ENCODE measurements at places on chromosomes 16 and 17.

- DNase-seq: no peak
These were observed 28.0 kb downstream of the CRHR1 start for GRCh38 chr17:45812102-45812501.

DNA sequence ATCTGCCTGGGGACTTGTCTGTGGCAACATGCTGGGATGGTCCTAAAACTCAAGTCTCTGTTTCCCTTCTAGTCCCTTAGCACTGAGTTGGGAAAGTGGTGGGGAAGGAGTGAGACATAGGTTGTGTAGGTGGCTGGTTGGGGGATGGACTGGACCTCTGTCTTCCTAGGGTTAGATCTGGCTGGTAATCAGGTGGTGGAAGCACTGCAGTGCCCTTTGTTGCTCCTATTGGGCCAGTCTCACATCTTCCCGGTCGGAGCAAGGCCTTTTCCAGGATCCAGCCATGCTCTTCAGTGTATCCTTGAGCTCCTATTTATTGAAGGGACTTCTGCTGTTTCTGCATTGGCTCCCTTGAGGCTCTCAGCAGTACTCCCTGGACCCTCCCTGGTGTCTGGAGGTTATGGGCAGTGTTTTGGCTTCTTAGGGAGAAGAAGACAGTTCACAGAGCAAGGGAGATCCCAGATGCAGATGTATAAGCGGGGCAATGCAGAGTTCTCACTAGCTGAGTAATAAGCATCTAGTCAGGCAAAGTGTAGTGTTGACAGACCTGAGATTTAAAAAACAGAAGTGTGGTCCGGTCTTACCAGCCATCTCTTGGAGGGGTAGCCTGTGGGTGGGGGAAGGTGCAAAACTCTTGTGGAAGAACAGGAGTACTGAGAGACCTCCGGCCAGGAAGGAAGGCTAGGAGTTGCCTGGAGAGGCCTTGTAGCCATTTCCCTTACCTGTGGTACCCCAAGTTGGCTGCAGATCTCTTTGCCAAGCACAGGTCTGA lies 1.3 kb upstream of the NUTF2 start:
- DNase-seq: no peak

DNA sequence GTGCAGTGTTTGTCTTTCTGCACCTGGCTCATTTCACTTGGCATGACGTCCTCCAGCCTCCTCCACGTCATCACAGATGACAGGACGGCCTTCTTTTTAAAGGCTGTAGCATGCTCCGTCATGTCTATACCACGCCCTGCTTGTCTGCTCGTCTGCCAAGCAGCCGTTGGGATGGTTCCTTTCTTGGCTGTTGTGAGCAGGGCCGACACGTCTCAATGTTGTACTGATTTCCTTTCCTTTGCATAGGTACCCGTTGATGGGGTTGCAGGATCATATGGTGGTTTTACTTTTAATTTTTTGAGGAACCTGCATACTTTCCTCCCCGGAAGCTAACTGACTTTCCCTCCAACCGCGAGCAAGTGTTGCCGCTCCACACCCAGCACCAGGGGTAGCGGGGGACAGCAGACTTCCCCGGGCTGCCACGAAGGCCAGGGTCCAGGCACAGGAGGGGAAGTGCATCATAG lies 212.2 kb upstream of the ZNF469 start:
- DNase-seq: no peak

- DNase-seq: no peak
These were observed 31.1 kb upstream of the CARMIL2 start for GRCh38 chr16:67613808-67614207.

- peak; percentile 82 for DNase-seq
These were observed at the start of gene ICAM2 for GRCh38 chr17:64020056-64020766. Gene ICAM2, minus strand, starts transcription at chr17:64020633. Its CDS starts 13,942 bp downstream, at chr17:64006691.

- no peak for DNase-seq
These were observed 33.2 kb downstream of the MAP2K6 start for GRCh38 chr17:69447726-69448125.

DNA sequence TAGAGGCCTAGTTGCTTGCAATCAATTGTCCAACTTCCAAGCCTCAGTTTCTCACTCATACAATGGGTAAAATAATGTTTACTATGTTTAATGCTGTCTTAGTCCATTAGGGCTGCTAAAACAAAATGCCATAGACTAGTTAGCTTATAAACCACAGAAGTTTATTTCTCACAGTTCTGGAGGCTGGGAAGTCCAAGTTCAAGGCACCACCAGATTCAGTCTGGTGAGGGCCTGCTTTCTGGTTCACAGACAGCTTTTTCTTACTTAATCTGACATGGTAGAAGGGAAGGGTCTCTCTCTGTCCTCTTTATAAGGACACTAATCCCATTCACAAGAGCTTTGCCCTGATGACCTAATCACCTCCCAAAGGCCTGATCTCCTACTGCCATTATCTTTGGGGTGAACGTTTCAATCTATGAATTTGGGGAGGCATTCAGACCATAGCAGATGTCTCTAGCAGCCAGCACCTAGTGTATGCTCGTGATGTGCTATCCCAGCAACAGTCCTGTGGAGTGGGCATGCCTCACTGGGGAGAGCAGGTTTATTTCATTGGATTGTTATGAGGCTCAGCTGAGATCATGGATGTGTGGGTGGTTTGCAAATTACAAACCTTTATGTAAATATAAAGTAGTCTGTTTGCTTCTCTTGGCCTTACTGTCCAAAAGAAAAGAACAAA lies 25.2 kb downstream of the YPEL2 start:
- no peak for DNase-seq

DNA sequence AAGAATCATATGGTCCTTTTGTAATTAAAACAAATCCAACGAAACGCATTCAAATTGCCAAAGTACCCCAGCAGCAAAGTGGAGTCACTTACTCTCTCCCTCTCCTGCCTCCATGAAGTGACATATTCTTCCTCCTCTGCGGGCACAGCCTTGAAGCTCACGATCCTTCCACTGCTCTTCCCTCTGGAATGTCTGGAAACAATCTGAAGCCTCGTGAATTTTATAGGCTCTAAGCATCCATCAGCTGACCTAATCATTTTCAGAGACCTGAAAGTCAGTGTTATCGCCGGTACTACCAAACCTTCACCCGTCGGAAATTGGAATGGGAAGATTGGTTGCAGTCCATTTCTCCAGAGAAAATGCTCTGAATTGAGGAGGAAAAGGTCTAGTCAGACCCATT lies 134.5 kb upstream of the FOXF1 start:
- no peak for DNase-seq

DNA sequence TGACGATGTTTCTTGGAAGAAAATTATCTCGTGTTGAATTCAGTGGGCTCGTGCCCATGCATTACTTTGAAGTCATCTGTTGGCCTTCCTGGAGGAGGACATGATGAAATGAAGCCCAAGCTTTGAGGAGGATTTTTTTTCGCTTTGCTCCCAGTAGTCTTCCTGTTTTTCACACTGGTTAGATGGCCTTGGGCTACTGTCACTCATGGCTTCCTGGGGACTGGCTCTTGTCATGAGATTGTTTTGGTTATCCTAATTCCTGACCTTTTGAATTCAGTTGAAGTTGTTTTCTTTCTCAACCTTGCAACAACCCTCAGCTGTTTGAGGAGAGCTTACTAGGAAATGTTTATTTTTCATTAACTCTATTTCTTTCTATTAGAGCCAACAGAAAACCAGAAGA lies 430.7 kb downstream of the HS3ST3B1 start:
- DNase-seq: no peak

DNA sequence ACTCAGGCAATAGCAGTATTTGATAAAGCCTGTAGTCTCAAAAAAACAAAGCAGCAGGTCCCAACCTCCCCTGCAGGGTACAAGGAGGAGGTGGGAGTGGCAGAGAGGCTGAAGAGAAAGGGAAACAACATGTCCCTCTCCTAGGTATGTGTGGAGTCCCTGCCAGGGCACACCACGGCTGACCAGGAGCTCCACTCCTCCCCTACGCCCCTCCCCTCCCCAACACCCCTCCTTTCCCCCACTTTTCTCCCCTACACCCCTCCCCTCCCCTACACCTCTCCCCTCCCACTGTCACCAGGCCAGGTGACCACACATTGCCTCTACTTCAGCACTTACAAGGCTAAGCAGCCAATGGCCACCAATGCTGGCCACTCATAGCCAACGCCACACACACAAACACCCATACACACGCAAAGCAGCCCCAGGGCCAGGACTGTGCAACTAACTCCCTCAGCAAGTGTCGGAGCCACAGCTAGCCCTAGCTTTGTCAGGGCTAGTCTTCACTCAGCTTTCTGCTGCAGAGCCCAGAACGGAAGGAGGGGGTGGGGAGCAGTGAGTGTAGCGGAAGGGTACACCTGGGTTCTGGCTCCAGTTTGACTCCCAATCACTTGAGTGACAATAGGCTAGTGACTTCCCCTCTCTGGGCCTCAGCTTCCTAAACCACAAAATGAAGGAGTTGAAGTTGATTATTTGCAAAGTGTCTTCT lies 8.2 kb downstream of the CAVIN1 start:
- no peak for DNase-seq

DNA sequence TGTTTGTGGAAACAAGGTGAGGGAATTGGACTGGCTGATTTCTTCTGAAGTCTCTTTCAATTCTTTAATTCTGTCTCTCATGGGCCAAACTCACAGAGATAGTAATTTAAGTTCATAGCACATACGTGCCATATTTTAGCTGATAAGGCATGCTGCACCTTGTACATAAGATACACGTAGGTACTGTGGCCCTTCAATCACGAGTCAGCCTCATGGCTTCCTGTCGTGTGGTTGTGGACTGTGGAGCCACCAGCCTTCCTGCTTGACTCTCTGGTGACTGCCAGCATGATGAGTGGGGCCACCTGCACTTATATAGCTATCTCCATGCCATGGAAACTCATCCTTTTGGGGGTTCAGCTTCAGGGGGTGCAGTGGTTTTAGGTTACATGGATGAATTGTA lies 25.1 kb downstream of the KSR1 start:
- DNase-seq: no peak

DNA sequence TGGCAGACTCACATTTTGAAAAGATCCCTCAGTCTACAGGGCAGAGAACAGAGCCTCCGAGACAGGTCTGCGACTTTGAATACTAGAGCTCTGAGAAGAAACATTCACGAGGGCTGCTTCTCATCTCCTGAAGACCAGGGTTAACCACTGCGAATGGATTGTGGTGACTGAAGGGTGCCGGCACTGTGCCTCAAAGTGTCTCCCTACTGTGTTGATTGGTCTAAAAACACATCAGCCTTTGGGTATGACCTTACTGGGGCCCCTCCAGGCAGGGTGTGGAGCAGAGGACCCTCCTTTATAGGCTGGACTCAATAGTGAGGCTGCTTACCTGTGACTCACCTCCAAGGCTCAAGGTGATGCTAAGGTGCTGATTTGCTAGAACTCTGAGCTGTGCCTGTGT lies 2.6 kb upstream of the LGALS9 start:
- no peak for DNase-seq

DNA sequence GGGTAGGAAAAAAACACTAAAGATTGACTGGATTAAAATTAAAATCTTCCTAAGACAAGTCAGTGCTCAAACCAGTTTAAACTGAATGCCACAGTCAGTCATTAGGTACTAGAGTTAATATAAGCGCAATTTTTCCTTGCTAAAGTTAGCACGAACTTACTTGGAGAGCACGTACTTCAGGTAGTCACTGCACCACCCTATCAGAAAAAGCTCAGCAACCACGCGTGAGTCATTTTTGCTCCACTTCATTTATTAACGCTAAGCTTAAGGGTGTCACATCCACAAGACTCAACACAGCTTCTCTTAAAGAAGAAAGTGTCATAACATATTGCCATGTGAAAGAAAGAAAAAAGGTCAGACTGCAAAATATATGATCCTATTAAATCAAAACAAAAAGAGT lies 53.1 kb downstream of the TEX2 start:
- DNase-seq: no peak

DNA sequence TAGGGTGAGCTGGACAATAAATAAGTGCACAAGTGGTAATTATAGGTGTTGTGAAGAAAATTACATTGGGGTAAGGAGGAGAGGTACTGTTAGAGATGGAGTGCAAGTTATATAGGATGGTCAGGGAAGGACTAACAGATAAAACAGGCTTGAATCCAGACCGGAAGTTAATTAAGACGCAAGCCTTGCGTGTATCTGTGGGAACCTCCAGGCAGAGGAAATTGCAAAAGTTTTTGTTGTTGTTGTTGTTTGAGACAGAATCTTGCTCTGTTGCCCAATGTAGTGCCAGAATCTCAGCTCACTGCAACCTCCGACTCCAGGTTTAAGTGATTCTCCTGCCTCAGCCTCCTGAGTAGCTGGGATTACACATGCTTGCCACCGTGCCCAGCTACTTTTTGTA lies 2.4 kb upstream of the ZNF18 start:
- DNase-seq: no peak

DNA sequence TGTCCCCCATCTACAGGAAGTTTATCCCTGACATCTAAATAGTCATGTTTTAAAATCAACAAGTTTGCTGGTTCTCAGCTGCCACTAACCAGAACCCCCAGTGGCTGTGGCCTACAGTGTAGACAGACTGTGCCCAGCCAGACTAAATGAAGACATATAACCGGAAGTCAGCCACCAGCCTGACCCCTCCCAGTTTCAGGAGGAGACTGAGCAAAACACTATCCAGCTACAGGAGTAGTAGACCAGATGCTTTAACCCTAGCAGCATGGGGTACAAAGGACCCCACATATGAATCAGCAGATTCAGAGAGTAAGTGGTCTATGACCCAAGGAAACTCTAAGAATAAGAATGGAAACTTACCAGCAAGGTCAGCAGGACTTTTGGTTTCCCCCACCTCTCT lies 83.4 kb downstream of the HIC1 start:
- DNase-seq: no peak

- no peak for DNase-seq
These were observed 21.5 kb downstream of the LPCAT2 start for GRCh38 chr16:55530316-55530856.

GRCh38 chr17:49708515-49709183 lies 885 bp upstream of the SLC35B1 start:
- no peak for DNase-seq

DNA sequence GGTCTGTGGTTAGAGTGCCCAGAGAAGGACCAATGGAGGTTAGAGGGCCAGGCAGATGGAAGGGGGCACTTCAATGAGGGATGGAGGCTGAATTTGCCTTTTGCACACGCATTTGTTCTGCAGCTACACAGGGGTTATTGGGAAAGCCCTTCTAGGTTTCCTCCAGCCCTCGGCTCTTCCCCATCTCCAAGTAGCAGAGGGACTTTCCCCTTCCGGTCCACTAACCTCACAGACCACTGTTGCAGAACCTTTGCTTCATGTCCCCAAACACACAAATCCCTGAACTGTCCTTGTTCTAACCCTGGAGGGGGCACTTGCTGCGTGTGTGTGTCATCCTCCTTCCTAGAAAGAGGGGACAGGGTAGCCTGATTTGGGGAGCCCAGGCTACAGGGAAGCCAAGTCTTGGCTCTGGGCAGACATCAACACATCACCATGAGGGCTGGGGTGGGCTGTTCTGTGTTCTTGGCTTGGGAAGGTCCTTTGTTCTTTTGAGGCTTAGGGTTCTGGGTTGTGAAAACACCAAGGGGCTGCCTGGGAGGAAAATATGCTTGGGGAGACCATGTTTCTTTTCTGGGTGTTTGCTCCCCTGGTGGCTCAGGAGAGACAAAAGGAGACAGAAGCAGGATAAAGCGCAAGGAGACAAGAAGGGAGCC lies 7.3 kb upstream of the NR1D1 start:
- no peak for DNase-seq
